Activated T-cell treated with anti-CD3 and anti-CD28 coated beads, Interleukin-2, amount 50 U/mL, for 24 hours (primary cell): ENCODE measurements at places on chromosomes 5 and 9.

DNA sequence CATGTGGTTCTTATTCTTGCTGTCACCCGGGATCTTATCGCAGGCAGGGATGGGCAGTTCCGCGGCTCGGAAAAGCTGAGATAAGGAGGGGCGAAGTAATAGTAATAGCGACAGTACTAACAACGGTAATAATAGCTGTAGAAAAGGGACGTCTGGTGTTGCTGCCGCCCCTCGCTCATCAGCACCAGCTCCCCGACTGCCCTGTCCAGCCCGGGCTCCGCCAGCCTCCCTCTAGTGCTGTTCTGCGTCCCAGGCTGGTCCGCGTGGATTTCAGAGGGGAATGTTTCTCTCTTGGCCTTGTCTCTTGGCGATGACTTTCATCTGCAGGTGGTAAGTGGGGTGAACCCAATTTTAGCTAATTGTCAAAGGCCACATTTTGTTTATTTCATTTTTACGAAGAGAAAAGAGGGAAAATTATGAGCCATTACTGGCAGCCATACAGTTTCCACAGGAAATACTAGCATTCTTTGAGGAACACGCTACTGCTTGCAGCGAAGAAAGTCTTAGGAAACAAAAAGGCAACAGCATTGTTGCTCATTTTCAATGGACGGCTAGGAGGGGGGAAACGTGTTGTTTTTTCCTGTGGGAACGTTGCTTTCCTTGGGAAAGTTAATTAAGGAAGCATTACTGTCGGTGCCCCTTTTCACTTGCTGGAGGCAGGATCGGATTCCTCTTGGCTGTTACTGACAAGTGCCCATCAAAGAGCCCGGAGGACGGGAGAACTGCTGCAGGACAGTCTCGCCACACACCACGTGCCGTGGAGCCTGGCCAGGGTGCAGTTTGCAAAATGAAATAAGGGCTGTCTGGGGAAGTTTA, 762 bp downstream of the SNCAIP start:
- no peak for DNase-seq

- no peak for DNase-seq
Measured at GRCh38 chr5:168712280-168712924, 133.2 kb upstream of the PANK3 start.

DNA sequence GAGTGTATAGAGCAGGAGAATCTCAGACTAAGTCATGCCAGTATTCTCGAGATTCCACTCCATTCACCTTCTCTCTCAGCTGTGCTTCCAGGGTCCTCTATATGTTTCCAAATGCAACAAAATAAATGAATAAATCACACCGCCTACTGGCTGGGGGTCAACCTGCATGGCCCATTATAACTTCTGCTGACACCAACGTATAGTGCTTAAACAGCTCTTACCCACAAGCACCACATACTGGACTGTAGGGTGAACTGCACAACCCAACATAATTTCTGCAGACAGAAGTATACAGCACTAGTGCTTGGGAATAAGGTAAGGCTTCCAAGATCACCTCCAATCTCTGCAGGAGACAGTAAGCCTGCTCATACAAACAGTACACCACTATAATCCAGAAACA, 33.1 kb upstream of the HTR4 start:
- no peak for DNase-seq

- no peak for DNase-seq
Measured at GRCh38 chr9:125233678-125234077, 7.5 kb downstream of the HSPA5 start.
